ENCODE measurements at places on chromosomes 6 and 20.

GRCh38 chr6:144722925-144723324 lies 437.8 kb downstream of the UTRN start:
- H3K27me3 ChIP-seq = no peaks in the 10 kb centered on the region
- H3K27ac ChIP-seq = no peak overlapping the region

- H3K4me3 ChIP-seq = no peak overlapping the region
- no peak overlapping the region for H3K27ac ChIP-seq
- peaks cover 24% of the 10 kb centered on the region for H3K4me1 ChIP-seq
- no peaks in the 10 kb centered on the region for H3K27me3 ChIP-seq
- no peak for DNase-seq
Observed at GRCh38 chr20:49871391-49871948, 43.9 kb downstream of the SPATA2 start.

- no peak overlapping the region for H3K27ac ChIP-seq
- no peak overlapping the region for H3K4me3 ChIP-seq
- DNase-seq = no peak
- no peaks in the 10 kb centered on the region for H3K36me3 ChIP-seq
- H3K27me3 ChIP-seq = no peaks in the 10 kb centered on the region
Observed at GRCh38 chr6:150756173-150756572, 109.3 kb upstream of the MTHFD1L start.

GRCh38 chr20:48986899-48987298 lies 59.2 kb upstream of the CSE1L start:
- peaks cover 100% of the 10 kb centered on the region for H3K36me3 ChIP-seq
- H3K4me1 ChIP-seq = peaks cover 21% of the 10 kb centered on the region
- H3K27ac ChIP-seq = no peak overlapping the region
- DNase-seq = peak; percentile 31

DNA sequence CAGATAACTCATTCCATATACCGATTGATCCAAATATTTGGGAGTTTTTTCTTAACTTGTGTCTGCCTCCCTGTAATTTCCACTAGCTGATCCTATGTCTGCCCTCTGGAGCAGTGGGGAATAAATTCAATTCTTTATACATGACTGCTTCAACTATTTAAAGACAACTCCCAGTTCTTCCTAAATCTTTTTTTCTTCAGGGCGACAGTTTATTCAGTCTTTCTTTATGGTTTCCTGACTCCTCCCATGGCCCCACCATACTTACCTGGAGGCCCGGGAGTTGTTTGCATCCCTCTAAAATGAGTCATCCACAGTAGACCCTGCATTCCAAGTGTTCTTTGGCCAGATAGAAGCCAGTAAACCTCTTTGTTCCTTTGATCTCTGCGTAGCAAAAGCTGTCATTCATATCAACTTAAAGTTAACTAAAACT lies 73.6 kb downstream of the LCA5 start:
- H3K4me3 ChIP-seq = no peak overlapping the region
- no peak for DNase-seq
- H3K27ac ChIP-seq = no peak overlapping the region
- no peaks in the 10 kb centered on the region for H3K36me3 ChIP-seq
- H3K4me1 ChIP-seq = peaks cover 11% of the 10 kb centered on the region
- H3K27me3 ChIP-seq = no peaks in the 10 kb centered on the region
